Heart left ventricle (tissue), 16 donors: ENCODE measurements at places on chromosomes 12 and 14. TPM values are rescaled to one million over a fixed set of nuclear protein-coding genes. Genes with fewer than 3 reads are reported as not detected.

The ATF7IP gene
- total RNA-seq = 77.2 TPM

The PPM1H gene
- total RNA-seq = 6.2 TPM

The CD69 gene
- not detected for total RNA-seq

The LHX5 gene
- total RNA-seq = not detected

The CYP27B1 gene
- not detected for total RNA-seq

The GLT8D2 gene
- total RNA-seq = 7.3 TPM

The RNU6-7 gene
- not detected for total RNA-seq

The ARHGAP9 gene
- 4.4 TPM for total RNA-seq

The HVCN1 gene
- 9.4 TPM for total RNA-seq

The SDS gene
- total RNA-seq = not detected

The NANOG gene
- total RNA-seq = not detected

The TAS2R19 gene
- 1.4 TPM for total RNA-seq

The SLCO1C1 gene
- total RNA-seq = 1.6 TPM

The GPR68 gene
- total RNA-seq = not detected

The MOK gene
- 9.4 TPM for total RNA-seq

The ALX1 gene
- not detected for total RNA-seq

The IFI27 gene
- 160 TPM for total RNA-seq

The DDX55 gene
- total RNA-seq = 3.9 TPM

The CELA1 gene
- not detected for total RNA-seq

The SLC17A8 gene
- total RNA-seq = not detected

The UTP20 gene
- 8.3 TPM for total RNA-seq

The FMNL3 gene
- 13.0 TPM for total RNA-seq

The JPH4 gene
- total RNA-seq = not detected

The AJUBA gene
- total RNA-seq = 14.8 TPM

The SERPINA10 gene
- total RNA-seq = not detected

The NCKAP5L gene
- 35.0 TPM for total RNA-seq

The SOCS4 gene
- 19.5 TPM for total RNA-seq

The APOF gene
- not detected for total RNA-seq

The KRT73 gene
- total RNA-seq = not detected

The SDR9C7 gene
- total RNA-seq = not detected

The HOXC12 gene
- total RNA-seq = not detected

The MMP14 gene
- 90.6 TPM for total RNA-seq

The ZNF891 gene
- 0.91 TPM for total RNA-seq

The SLC5A8 gene
- not detected for total RNA-seq
